ENCODE measurements at places on chromosomes 7 and 10. TPM values are rescaled to one million over a fixed set of nuclear protein-coding genes. Genes with fewer than 3 reads are reported as not detected.

Gene ACTL6B
- total RNA-seq = not detected

Gene RADIL
- 2.0 TPM for total RNA-seq

Gene IGF2BP3
- total RNA-seq = 25.1 TPM

Gene MKI67
- total RNA-seq = 80.7 TPM

Gene SAP25
- total RNA-seq = 0.28 TPM

Gene CLDN3
- 1.8 TPM for total RNA-seq

Gene MYL7
- total RNA-seq = not detected

Gene HOXA9
- 0.44 TPM for total RNA-seq

Gene FAM25A
- total RNA-seq = not detected

Gene HTR7
- 0.15 TPM for total RNA-seq

Gene CHST15
- total RNA-seq = 9.0 TPM

Gene ACTR3C
- not detected for total RNA-seq

Gene BEND7
- 14.5 TPM for total RNA-seq

Gene CPVL
- not detected for total RNA-seq

Gene GTF2IRD1
- 11.6 TPM for total RNA-seq

Gene ASAH2
- total RNA-seq = 3.3 TPM

Gene PRSS2
- not detected for total RNA-seq

Gene LEP
- not detected for total RNA-seq

Gene LRRC17
- total RNA-seq = 0.10 TPM
